NCI-H526 (cell line): ENCODE measurements at places on chromosomes 6 and 20.

DNA sequence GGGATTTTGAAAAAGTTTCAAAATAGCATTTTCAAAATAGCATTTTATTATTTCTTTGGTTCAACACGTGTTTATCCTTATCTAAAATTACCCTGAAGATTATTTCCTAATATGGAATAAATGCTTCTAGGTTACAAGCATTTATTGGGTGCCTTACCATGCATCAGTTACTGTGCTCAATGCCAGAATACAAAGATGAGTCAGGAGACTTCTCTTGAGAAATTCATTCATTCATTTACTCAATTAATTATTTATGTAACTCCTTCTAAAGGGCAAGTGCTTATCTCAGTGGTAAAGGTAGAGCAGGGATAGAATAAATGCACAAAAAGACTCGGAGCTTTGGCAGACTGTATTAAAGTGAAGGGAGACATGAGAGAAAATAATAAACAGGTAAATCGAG, 150.1 kb upstream of the PDE7B start:
- no peak for DNase-seq

DNA sequence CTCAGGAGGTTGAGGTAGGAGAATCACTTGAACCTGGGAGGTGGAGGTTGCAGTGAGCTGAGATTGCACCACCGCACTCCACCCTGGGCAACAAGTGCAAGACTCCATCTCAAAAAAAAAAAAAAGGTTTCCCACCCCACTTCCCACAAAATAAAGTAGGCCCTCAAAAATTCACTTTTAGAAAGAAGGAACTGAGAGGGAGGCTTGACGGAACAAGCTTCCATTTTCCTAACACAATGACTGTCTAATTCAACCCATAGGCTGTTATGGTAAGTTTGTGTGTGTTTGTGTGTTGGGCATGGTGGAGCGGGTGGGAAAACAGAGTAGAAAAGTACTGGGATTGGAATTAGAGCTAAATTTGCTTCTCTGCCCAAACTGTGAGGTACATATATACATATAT, 98.4 kb upstream of the MAN1A1 start:
- no peak for DNase-seq

- peak; percentile 63 for DNase-seq
These were observed 6.5 kb downstream of the TGM6 start for GRCh38 chr20:2387180-2387577.

- no peak for DNase-seq
These were observed 151.9 kb downstream of the CDKAL1 start for GRCh38 chr6:20686142-20686541.

DNA sequence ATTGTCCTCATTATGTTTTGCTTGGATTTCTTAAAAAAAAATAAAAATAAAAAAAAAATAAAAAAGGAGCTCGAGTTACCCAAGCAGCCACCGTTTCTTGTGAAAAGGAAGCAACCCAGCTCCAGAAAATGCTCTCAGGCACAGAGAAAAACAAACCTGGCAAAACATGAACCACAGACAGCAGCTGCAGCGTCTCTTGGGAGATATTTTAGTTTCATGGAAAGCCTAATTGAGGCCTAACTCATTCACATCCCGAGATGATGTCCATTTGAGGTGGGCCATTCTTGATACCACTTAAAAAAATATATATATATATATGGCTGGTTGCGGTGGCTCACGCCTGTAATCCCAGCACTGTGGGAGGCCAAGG, 13.7 kb upstream of the MRAP2 start:
- no peak for DNase-seq

- DNase-seq = no peak
These were observed 156.7 kb upstream of the LRFN2 start for GRCh38 chr6:40743690-40744446.
